ENCODE measurements at places on chromosomes 4 and X.

- no peak for DNase-seq
These were observed 25.8 kb downstream of the USP9X start for GRCh38 chrX:41110801-41111625.

DNA sequence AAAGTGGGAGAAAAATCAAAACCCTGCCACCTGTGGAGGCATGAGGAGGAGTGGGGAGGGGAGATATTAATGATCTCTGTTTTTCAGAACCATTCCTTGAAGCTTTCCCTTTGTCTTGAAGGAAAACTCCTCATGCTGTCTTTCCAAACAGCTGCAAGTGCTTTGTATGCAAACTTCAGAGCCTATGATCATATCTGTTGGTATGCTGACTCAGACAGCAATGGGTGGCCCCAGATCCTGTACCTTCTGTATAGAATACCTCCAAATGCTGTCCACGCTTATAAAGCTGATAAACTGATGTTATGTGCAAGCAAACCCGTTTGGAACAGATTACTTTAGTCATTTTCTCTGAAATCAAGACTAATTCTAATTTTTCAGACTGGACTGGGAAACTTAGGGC is 31.9 kb downstream of the BMP15 start:
- no peak for DNase-seq

DNA sequence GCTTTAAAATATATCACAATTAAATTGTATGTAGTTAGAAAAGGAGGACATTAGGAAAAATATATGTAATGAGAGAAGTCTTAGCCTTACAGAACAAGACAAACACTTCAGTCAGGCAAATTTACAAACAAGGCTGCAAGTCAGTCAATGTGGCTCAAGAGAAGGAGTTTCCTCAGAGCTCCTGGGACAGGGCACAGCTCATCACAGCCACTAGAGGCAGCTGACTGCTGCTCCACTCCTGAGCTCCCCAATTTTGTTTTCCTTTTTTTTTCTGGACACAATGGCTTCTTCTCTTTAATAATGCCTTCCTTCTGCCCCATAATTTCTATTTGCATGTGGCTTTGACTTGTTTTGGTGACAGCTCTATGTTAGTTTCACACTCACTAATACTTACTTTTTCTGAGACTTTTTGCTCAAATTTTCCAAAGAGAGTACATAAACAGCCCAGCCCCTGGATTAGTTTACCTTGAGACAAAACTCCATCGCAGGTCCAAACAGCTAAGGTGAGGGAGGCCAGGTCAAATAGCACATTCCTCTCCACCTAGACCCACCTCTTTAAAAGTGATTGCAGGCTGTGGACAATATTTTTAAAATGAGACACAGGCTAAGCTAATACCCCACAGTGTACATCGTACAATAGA is 850.4 kb upstream of the FRG1 start:
- no peak for DNase-seq

- DNase-seq, result no peak
These were observed 24.4 kb downstream of the UCHL1 start for GRCh38 chr4:41281038-41281634.

- no peak for DNase-seq
These were observed 117.5 kb downstream of the TSPAN7 start for GRCh38 chrX:38678821-38679220.

DNA sequence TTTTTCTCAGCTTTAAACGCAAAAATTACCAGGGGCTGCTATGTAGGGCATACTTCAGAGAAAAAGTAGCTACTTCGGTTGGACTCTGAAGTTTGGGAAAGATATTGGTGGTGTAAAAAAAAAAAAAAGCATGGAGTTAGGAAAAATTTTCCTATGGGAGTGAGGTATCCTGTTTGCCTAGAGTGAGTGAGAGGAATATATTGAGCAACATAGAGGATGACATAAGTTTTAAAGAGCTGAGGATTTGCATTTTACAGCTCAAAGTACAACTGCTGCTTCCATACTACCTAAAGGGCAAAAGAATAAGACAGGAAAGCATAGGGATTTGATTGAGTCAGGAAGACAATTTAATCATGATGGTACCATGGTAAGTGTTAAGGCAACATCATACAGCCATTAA is 7.3 kb downstream of the GPRASP1 start:
- no peak for DNase-seq

DNA sequence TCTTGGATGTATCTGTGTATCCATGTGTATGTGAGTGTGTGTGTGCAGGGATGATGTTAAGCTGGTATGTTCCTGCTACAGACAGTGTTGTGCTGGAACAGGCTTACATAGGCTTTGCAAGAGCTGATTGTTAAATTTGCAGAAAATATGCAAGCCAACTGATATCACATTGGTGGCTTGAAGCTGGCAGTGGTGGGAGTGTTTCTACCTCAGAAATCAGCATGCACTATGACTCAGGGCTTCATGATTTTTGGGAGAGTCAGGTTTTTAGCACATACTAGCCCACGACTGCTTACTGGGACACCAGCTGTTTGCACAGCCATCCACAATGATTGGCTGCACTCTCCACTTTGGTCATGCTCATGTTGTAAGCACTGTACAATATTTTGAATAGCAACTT is 261.8 kb downstream of the DHX15 start:
- no peak for DNase-seq

- no peak for DNase-seq
These were observed 18.9 kb downstream of the DNAJB14 start for GRCh38 chr4:99927566-99927965.

GRCh38 chr4:18077808-18078207 is 56.3 kb upstream of the LCORL start:
- no peak for DNase-seq
